ENCODE measurements at places on chromosomes 6 and 20.

- DNase-seq, result no peak
Observed at GRCh38 chr6:148868901-148869300, 122.1 kb downstream of the UST start.

- DNase-seq, result no peak
Observed at GRCh38 chr6:133854364-133855275, 34.3 kb upstream of the TCF21 start.

DNA sequence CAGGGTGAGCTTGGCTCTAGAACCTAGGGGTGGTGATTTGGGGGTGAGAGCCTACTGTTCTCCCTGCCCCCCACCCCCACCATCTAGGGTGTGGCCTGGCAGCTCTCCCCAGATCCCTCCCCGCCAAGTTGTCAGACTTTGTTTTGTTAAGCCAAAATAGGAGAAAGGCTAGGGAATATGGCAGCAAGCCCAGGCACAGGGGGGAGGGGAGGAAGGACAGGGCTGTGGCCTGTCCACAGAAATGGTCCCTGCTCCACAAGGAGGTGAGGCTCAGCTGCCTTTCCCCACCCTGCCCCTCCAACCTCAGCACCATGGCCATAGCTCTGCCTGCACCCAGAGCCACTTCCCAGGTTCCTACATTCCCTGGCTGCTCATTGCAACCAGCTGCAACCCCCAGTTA is 17.2 kb downstream of the SCUBE3 start:
- DNase-seq, result peak; percentile 94

GRCh38 chr6:18148304-18149025 is 6.4 kb downstream of the TPMT start:
- DNase-seq, result no peak

GRCh38 chr6:87082160-87082721 is 12.7 kb downstream of the CGA start:
- DNase-seq, result no peak

GRCh38 chr20:13140775-13141174 is 80.3 kb upstream of the ISM1 start:
- no peak for DNase-seq

DNA sequence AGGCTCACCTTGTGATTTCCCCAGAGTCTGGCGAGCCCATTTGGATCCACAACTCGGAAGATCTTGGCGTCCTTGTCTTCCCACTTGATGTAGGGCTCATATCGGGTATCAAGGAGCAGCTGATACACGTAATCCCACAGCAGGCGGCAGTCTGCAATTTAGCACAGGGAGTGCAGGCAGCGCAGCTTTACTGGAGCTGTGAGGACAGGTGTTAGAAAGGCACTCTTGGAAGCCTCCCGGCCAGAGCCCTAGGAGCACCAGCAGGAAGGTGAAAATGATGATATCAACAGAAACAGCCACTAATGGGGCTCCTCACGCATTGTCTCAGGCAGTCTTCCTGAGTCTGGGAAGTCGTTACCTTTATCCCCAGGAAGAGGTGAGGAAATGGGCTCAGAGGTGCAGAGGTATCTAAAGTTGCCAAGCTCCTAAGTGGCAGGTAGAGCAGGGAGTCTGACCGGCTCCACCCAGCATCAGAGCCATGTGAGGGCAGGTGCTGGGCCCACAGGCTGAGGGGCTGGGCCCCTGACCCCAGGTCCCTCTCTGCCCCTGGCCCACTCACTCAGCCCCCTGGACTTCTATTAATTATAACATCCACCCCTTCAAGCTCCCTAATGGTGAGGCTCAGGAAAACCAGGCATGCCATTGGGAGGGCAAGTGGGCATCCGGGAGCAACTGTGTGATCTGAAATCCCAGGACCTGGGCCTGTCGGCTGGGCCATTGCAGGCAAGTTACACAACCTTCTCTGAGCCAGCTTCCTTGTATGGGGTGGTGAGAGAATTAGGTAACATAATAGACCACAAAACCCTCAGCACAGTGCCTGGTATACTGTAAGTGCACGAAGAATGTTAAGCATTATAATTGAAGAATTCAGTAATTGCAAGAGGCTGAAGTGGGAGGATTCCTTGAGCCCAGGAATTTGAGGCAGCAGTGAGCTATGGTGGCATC is 18.3 kb downstream of the ETV7 start:
- DNase-seq, result no peak

GRCh38 chr6:25027221-25027916 is 91.6 kb upstream of the RIPOR2 start:
- no peak for DNase-seq

DNA sequence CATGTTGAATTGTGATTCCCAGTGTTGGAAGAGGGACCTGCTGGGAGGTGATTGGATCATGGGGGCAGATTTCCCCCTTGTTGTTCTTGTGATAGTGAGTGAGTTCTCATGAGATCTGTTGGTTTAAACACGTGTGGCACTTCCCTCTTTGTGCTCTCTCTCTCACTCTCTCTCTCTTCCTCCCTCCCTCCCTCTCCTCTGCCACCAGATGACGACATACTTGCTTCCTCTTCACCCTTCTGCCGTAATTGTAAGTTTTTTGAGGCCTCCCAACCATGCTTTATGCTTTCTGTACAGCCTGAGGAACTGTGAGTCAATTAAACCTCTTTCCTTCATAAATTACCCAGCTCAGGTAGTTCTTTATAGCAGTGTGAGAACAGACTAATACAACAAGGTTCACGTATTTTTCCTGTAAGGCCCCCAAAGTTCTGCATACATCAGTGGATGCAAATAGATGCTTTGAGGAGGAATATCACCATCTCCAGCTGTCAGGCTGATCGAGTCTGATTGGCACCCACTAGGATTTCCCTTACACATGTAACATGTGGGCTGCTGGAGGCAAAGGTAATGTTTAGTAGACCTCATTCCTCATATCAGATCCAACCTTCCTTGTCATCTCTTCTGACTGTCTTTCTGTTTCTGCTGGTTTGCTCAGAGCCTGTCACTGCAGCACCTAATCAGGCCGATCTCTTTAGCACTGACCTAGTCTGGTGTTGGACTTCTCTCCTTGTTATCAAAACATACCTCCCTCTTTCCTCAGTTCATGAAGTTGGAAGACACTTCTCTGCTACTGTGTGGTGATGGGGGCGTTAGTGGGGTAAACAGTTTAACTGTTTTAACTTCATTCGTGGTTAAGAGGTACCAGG is 54.3 kb upstream of the BACH2 start:
- DNase-seq, result peak; percentile 24

DNA sequence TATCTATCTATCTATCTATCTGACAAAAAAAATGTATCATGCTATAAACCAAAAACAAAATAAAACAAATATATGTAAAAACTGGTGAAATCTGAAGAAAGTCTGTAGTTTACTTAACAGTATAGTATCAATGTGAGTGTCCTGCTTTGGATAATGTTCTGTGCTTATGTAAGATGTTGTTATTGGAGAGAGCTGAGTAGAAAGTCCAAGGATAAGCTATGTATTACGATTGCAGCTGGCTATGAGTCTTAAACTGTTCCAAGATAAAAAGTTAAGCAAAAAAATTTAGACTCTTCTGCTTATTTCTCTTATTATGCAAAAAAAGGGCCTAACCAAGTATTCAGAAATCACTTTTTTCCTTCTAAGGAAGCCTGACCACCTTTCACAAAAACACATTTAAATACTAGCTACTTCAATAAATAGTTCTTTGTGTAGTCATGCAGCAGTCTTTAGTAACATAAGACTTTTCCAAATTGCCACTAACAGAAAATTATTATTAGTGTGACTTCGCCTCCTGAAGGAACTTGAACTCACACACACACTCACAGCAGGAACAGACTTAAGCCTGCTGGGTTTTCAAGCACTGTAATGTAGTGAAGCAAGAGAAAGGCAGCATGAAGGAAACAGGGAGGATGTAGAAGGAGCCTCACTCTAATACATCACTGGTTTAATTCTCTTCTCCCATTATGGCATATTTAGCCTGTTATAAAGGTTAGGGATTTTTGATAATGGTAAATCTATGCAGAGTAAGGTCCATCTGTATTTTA is 265.8 kb upstream of the GJE1 start:
- DNase-seq, result no peak

DNA sequence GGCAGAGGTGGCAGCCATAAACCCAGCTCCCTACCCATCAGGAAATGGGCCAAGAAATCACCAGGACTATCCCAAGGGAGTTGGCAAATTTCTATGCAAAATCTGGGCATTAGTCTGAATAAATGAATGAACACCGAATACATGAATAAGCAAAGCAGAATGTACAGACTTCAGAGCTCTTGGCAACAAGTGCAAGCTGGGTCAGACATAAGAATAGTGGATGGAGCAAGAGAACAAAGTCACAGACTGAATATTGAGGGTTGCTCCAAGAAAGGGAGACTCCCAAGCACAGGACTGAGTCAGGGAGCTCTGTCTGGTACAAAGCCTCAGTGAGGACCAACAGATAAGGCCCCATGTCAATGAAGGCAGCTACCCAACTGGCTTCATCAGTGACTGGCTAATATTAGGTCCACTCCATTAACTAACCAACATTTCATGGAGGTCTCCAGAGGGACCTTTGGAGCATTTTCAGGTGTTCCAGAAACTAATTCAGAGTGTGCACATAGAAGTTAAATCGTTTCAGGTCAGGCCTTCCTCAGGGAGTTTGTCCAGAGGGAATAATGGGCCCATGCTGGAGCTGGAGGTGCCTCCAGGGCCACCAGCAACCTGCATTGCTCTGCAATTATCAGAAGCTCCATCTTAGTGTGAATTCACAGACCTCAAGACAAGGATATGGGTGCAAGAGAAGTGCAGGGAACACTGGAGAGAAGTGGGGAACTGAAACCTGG is 191.5 kb upstream of the RALGAPA2 start:
- no peak for DNase-seq

GRCh38 chr6:144893680-144894151 is 608.6 kb downstream of the UTRN start:
- DNase-seq, result no peak

DNA sequence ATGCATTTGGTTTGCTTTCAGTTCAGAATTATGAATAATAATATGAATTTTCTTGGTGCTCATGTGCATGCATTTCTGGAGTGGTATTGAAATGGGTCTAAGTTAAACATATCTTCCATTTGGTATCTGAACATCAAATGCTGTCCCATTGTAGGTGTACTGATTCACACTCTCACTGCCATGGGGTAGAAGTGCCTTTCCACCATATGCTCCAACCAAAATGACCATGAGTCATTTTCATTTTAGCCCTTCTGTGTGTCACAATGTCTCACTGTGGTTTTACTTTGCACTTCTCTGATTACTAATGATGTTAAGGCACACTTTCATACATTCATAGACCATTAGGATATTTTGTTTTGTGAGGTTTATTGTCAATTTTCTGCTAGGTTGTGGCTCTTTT is 211.9 kb downstream of the HAO1 start:
- DNase-seq, result no peak

GRCh38 chr6:42389736-42390135 is 62.0 kb downstream of the TRERF1 start:
- DNase-seq, result no peak

DNA sequence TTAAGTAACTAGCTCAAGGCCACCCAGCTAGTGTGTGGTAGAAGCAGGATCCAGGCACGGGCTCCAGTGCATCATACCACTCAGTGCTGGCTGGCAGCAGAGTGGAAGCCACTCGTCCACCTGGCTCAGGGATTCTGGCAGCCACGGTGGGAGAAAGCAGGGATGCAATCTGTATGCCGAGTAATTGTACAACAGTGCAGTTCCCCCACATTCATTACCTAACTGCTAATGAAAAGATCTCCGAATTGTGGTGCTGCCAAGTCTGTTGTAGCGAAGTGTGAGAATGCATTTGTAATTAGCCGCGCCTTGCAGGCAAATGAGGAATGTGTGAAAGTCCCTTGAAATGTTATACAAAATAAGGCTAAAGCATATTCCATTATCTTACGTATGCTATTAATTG is 29.0 kb downstream of the KCNG1 start:
- no peak for DNase-seq

GRCh38 chr6:9511157-9511556 is 903.7 kb downstream of the TFAP2A start:
- no peak for DNase-seq

DNA sequence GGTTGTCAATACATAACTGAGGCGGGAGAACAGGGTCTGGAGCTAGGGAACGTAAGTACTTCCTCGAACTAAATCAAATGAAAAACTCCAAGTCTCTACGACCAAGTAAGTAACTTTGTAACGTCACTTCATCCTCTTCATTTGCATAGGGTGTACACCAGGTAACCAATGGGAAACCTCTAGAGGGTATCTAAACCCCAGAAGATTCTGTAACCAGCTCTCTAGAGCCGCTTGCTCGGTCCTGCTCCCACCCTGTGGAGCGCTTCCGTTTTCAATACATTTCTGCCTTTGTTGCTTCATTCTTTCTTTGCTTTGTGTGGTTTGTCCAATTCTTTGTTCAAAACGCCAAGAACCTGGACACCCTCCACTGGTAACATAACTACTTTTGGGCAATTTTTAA is 133.5 kb upstream of the TMEM170B start:
- no peak for DNase-seq

- DNase-seq, result no peak
Observed at GRCh38 chr6:149284904-149285303, 32.6 kb upstream of the TAB2 start.

DNA sequence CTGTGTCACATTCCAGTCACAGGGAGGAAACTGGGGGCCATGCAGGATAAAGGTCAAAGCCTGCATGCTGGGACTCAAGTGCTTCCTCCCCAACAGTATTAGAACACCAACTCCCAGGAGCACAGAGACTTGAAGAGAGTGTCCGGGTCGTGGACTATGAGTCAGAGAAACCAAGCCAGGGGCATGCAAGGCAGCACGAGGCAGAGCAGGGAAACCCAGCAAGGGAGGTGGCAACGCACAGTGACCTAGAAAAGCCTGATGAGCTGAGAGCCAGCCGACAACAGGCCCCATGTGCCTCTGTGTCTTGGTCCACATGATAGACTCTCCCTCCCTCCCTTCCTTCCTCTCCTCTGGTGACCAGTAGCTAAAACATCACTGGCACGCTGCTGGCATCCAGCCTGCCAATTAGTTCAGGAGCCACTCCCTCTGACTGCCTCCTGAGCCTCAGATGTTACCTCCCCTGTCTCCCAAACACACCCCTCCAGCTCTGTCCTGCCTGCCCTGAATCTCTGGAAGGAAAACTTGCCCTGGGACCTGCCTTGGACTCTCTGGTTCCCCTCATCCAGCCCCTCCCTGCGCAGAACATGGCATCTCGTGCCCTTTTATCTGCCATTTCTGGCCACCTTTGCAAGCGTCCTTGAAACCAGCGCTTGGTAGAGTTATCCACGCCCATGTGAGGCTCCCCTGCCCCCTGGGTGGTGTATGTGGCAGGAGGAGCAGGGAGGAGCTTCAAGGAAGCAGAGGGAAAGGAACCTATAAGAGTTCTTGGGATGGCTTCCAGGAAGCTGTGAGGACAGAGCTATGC is 16.2 kb upstream of the RNF39 start:
- no peak for DNase-seq

- peak; percentile 87 for DNase-seq
Observed at GRCh38 chr20:10603971-10604864, 69.6 kb downstream of the JAG1 start.

- DNase-seq, result no peak
Observed at GRCh38 chr20:23265226-23265625, 85.4 kb upstream of the NXT1 start.

- peak; percentile 20 for DNase-seq
Observed at GRCh38 chr6:147507162-147508041, 1.1 kb upstream of the SAMD5 start.

GRCh38 chr6:148635070-148635743 is 111.6 kb upstream of the UST start:
- no peak for DNase-seq
